NCI-H1105 treated with DMSO at 0.1 percent for 48 hours (cell line): ENCODE measurements at places on chromosomes 7 and 10.
A peak's percentile ranks its signal among the peaks of the same experiment; 100 is the strongest.

DNA sequence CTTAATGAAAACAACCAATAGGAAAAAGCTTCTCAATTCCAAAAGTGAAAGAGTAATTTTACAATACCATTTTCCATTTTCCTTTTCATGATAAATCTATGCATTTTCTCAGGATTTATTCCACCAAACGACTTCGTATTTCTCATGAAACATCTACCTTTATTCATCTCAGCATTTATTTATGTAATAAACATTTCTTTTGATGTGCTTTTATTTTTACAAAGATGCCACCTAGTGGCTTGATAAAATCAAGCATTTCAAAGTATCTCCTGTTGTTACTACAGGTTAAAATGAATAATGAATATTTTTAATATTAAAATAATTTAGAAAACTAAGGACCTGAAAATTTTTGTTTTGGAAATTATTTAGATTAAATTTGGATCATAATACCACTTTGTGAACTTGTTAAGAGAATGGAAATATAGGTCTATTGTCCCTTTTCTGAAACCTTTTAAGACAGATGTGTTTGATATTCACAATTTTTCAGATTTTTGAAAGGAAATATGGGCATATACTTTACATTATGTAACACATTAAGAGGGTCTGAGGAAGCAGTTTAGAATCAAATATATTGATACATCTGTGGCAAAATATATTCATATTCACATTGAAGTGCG lies 2.7 kb upstream of the IQUB start:
- peak; percentile 41 for DNase-seq

DNA sequence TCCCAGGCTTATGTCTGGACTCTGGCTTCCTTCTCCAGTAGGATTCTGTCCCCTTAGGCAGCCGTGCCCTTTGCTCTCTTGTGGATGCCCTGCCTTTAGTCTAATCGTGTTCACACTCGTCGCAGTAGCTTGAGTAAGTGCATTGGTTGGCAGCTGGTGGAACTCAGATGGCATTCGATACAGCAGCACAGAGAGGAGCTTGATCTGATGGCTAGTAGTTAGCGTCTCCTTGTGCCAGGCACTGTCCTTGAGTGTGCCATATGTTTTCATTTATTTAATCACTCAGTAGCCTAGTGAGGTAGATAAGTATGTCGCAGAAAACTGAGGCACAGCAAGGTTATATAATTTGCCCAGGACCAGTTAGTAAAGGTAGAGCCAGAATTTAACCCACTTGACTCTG lies 18.2 kb upstream of the PARP12 start:
- no peak for DNase-seq

DNA sequence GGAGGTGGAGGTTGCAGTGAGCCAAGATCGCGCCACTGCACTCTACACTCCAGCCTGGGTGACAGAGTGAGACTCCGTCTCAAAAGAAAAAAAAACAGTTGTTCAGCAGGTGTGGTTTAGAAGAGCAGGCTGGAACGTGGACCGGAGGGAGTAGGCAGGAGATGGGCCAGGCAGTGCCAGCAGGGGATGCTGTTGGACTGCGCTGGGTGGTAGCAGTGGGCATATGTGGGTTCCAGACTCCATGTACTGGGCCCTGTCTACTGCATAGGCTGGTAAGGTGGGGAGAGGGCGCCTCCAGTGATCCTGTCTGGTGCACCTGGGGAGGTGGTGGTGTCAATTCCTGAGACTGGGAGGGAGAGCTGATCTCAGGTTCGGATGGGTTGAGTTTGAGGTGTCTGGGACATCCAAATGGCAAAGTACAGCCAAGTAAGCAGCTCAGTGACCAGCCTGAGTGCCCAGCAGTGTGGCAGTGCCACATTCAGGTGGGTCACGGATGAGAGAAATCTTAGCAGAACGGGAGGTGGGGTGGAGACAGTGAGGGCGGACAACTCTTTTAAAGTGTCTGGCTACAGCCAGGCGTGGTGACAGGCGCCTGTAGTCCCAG lies 25.9 kb downstream of the SFXN4 start:
- DNase-seq = no peak

GRCh38 chr7:15567652-15568051 lies 5.8 kb upstream of the AGMO start:
- DNase-seq = peak; percentile 68

DNA sequence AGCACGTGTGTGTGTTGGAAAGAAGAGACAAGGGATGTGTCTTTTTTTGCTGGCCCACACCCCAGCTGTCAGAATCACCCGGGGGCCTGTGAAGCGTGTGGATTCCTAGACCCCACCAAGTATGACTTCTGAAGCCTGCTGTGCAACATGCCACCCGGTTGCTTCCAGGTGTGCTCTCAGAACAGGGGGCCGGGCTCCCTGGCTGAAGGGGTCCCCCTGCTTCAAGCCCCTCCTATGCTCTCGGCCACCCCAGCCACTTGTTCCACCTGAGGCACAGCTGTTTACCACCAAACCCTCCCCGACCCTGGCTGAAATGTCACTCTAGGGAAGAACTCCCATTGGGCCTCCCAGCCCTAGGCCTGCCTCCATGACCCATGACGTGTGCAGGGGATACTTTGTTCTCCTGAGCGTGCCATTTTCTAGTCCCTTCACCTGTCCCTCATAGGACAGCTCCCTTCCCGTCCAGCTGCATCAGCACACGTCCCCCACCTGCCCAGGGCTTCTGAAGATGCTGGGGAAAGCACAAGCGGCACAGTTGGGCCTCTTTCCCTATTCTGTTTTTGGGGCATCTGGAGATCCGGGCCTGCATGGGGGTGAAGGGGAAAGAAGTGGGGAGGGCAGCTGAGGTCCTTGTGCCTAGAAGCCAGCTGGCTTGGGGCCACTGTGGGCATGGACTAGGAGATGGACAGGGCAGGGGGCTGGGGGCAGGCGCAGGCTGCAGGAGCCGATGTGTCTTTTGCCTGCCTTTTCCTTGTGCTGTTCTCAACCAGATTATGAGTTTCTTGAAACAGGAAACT lies 33.3 kb downstream of the CRHR2 start:
- DNase-seq = no peak

GRCh38 chr10:24209946-24210491 lies 1.1 kb downstream of the KIAA1217 start:
- no peak for DNase-seq

GRCh38 chr7:31122649-31123058 lies 70.5 kb downstream of the ADCYAP1R1 start:
- peak; percentile 66 for DNase-seq

- DNase-seq = peak; percentile 16
These were observed 40.6 kb downstream of the PYROXD2 start for GRCh38 chr10:98374217-98374985.

DNA sequence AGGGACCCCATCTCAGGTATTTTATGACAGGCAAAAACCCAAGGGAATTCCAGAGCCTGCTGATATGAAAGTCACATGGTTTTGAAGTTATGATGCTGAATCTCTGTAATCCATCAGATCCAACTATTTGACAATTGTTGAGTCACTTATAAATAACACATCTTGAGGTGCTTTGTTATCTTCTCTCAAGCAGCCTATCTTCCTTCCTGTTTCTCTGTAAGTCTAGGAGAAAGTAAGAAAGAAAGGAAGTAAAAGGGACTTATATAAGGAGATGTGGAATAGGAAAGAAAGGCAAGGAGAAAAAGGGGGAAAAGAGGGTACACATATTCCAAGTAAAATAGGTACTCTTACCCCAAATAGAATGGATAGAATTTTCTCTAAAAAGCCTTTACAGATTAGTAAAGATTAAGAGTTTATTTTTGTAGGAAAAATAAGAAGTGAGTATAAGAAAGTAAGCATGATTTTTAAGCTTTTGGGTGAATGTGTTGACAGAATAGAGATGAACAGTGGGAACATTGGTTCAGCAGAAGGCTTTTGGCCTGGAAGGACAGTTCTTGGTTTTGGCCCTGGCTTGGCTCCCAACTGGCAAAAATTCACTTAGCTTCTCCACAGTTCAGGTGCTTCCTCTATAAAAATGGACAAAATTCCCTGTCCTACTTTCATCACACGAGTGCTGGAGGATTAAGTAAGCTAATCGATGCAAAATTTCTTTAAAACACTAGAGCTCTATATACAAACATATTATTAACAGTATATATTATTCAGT lies 39.6 kb upstream of the ANK3 start:
- DNase-seq = no peak

DNA sequence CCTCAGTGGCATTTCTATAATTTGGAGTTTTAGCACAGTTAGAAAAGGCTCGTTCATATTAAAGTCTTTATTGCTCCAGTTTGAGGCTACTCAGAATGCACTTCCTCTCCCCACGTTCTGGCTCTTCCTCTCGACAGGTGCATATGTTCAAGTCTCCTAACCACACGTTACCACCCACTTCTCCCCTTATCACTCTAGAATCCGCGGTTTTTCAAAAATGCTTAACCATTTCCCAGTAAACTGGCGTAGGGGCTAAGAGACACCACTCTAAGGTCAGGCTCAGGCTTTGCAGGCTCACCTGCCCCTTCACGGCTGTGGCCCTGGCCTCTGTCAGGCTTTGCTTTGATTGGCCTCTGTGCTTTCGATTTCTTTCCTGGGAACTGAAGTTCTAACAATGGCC lies 383.6 kb downstream of the GLRX3 start:
- DNase-seq = no peak

GRCh38 chr7:69020536-69020935 lies 577.7 kb upstream of the AUTS2 start:
- DNase-seq = no peak

DNA sequence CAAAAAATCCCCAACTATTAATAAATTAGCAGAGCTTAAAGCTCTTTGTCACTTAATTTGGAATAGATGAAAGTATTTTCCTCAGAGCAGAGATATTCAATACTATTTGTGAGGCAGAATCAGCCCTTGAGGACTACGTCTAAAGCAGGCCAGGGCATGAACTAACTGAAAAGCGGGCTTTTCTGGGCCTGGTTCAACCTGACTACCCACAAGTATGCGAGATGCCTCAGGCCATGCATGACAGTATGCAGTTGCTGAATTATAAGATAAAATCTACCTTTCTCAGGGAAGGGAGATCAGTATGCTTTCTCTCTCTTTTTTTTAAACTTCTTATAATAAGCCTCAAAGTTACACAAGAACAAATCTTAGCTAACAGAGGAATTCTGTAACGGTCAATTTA lies 20.1 kb downstream of the TMEM168 start:
- DNase-seq = no peak

GRCh38 chr7:64879800-64880199 lies 23.3 kb upstream of the ZNF273 start:
- DNase-seq = no peak

DNA sequence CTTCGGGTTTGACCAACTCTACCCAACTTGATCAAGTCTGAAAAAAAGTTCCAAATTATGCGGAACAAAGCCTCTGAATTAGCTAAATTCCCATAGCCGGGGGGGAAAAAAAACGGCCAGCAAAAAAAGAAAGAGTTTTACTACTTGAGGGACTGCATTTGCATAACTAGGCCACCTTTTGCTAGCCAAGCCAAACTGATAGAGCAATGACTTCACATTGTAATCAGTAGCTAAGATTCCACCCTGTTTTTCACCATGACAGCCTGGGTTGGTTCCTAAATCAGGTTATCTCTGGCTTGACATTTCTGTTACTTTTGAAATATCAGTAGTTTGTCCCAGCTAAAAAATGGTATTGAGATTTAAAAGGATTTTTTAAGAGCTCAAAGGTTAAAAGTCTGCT lies 31.4 kb upstream of the CREB3L2 start:
- no peak for DNase-seq

DNA sequence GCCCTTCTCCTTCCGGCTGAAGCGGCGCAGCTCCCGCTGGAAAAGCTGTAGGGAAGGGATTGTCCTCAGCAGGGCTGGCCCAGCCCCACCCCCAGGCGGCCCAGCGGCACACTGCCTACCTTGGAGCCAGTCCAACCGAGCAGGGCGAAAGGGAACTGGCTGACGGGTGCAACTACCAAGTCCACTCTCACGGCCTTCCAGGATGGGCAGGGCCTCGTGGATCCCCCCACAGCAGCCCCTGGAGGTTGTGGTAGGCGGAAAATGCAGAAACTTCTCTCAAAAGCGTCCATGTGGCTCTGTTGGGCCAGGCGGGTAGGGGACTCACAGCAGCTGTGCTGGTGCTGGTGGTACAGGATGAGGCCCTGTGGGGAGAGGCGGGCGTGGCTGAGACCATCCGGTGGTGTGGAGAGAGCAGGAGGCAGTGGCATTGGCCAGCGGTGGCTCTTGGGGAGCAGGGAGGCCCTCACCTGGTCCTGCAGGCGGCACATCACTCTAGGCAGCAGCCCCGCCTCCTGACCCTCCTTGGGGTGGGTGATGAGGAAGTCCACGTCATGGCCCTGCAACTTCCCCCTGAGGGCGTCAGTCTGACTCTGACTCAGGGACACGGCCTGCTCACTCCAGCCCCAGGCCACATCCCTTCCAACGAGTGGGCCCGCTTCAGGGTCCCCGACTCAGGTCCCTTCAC lies 8.4 kb upstream of the PGAM2 start:
- DNase-seq = no peak

GRCh38 chr7:85525676-85526075 lies 338.8 kb upstream of the SEMA3D start:
- DNase-seq = no peak

- no peak for DNase-seq
These were observed 41.1 kb upstream of the FAM133B start for GRCh38 chr7:92631067-92631849.

DNA sequence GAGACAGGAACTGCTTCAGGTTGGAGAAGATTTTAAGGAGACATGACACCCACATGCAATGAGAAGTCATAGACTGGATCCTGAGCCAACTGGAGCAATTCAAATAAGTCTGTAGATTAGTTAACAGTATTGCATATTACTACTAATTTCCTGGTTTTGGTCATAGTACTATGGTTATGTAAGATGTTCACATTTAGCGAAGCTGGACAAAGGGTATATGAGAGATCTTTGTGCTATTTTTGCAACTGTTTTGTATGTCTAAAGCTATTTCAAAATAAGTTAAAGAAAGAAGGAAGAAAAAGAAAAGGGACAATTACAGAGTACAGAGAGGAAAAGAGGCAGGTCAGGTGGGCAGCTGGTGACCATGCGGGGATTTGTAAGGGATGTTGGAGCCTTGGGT lies 116.5 kb upstream of the SVIL start:
- no peak for DNase-seq

DNA sequence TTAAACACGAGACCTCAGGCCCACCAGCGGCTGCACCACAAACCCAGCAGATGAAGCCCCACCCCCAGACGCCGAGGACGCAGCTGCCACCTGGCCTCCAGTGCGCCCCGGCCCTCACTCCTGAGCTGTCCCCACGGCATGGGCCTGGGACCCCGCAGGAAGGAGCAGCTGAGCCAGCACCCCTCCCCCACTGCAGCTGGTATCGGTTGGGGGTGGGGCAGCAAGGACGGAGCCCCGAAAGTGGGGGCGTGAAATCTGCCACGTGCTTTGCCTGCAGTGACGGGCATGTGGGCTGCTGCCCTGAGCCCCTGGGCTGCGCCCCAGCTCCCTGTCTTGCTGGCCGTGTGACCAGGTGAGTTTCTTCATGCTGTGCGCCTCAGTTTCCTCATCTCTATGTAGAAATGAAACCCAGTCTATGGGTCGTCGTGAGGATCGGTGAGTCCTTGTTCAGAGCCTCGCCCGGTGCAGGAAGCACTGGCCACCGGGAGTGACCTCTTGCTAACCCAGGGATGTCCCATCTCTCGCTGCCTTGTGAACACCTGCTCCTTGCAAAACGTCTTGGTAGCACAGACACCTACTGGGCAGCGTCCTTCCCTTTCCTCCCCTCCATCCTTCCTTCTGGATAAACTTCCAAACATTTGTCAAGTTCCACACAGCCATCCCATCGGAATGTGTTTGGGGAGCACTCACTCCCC lies 32.0 kb downstream of the CFAP46 start:
- DNase-seq = no peak
